Endothelial cell (in vitro differentiated cells): ENCODE measurements at places on chromosomes 4 and X. TPM values are rescaled to one million over a fixed set of nuclear protein-coding genes. Genes with fewer than 3 reads are reported as not detected.
A peak's percentile ranks its signal among the peaks of the same experiment; 100 is the strongest.

GRCh38 chr4:24753519-24753918 is 41.9 kb upstream of the SOD3 start:
- no peak for DNase-seq
- H3K4me1 ChIP-seq: peaks cover 3% of the 10 kb centered on the region
- H3K27ac ChIP-seq: no peak overlapping the region
- no peaks in the 10 kb centered on the region for H3K36me3 ChIP-seq
- no peak overlapping the region for H3K4me3 ChIP-seq

DNA sequence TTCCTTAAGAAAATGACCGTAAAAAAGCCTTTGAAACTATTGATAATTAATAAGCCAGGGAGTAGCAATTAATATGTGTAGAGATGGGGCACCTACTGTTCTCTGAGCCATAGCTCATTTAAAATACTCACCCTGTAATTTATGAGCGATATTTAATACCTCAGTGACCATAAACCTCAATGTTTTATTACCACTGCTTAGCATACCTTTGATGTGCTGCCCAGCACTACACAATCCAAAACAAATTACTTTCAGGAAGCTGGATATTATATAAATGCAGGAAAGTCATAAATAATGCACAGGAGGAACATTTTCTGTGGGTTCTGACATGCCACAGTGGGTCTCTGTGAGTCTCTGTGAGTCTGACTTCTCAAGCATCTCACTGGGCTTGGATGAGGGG is 166.1 kb upstream of the RPL34 start:
- H3K27me3 ChIP-seq: peaks cover 4% of the 10 kb centered on the region
- H3K4me3 ChIP-seq: no peak overlapping the region
- H3K27ac ChIP-seq: no peak overlapping the region
- no peaks in the 10 kb centered on the region for H3K36me3 ChIP-seq
- DNase-seq: no peak
- no peaks in the 10 kb centered on the region for H3K4me1 ChIP-seq

- no peak overlapping the region for H3K4me3 ChIP-seq
- H3K36me3 ChIP-seq: peaks cover 18% of the 10 kb centered on the region
- H3K27me3 ChIP-seq: no peaks in the 10 kb centered on the region
- peaks cover 8% of the 10 kb centered on the region for H3K4me1 ChIP-seq
Measured at GRCh38 chr4:158873795-158874401, 105.1 kb downstream of the FNIP2 start.

DNA sequence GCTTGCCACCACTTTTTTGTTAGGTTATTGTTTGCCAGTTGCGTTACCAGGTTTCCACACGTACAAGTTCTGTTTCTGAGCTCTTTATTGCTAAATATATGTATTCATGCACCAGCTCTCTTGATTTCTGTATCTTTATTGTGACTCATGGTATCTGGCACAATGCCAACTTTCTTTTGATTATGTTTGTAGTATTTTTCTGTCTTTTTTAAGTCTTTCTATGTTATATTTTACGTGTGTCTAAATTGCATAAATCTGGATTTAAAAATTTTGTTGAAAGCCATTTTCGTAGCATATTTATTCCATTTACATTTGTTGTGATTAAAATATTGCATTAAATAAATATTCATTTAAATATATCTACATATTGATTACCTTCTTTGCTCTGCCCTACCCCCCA is 73.8 kb downstream of the KDM6A start:
- H3K36me3 ChIP-seq: no peaks in the 10 kb centered on the region
- H3K4me1 ChIP-seq: peaks cover 14% of the 10 kb centered on the region
- no peak for DNase-seq

DNA sequence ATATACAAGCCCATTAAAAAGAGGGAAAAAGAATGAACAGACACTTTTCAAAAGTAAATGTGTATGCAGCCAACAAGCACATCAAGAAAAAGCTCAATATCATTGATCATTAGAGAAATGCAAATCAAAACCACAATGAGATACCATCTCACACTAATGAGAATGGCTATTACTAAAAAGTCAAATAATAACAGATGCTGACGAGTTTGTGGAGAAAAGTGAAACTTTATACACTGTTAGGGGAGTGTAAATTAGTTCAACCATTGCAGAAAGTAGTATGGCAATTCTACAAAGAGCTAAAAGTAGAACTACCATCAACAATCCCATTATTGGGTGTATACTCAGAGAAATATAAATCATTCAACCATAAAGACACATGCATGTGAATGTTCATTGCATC is 203.0 kb downstream of the ARAP2 start:
- no peaks in the 10 kb centered on the region for H3K4me1 ChIP-seq
- no peak for DNase-seq
- H3K27ac ChIP-seq: no peak overlapping the region
- no peaks in the 10 kb centered on the region for H3K27me3 ChIP-seq
- no peaks in the 10 kb centered on the region for H3K36me3 ChIP-seq

DNA sequence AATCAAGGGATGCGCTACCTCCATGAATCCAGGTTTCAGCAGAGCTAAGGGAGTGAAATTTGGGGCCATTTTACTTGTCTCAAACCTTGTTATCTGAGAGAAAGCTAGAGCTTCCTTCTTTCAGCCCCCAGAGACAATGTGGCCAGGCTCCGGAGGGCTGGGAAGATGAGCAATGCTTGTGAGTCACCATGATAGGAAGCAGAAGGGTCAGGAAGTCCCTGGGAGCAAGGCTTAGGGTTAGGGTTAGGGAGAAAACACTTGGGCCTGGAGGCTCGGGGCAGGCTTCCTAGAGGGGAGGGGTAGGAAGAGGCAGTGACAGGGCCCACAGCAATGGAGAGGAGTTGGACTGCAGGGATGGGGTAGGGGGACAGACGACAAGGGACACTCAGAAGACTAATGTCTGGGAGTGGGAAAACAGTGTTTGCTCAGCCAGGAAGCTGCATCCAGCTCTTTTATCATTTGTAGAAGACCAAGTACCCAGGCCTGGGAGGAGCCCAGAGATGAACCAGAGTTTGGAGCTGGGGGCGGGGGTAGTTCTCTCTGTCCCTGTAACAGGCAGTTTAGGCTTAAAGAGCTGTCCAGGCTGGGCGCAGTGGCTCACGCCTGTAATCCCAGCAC is 16.4 kb upstream of the PORCN start:
- peaks cover 5% of the 10 kb centered on the region for H3K4me1 ChIP-seq
- no peaks in the 10 kb centered on the region for H3K36me3 ChIP-seq
- DNase-seq: no peak
- no peak overlapping the region for H3K27ac ChIP-seq
- no peak overlapping the region for H3K4me3 ChIP-seq

- no peak overlapping the region for H3K4me3 ChIP-seq
- DNase-seq: no peak
- no peak overlapping the region for H3K27ac ChIP-seq
- H3K27me3 ChIP-seq: no peaks in the 10 kb centered on the region
- H3K4me1 ChIP-seq: no peaks in the 10 kb centered on the region
Measured at GRCh38 chrX:97401154-97401553, 517.4 kb downstream of the RPA4 start.

- DNase-seq: peak; percentile 66
- H3K27ac ChIP-seq: peak overlapping the region; percentile 52
- no peaks in the 10 kb centered on the region for H3K36me3 ChIP-seq
- H3K4me3 ChIP-seq: peak overlapping the region; percentile 100
- peaks cover 25% of the 10 kb centered on the region for H3K4me1 ChIP-seq
Measured at GRCh38 chr4:78058591-78059523, 1.7 kb downstream of the FRAS1 start.

DNA sequence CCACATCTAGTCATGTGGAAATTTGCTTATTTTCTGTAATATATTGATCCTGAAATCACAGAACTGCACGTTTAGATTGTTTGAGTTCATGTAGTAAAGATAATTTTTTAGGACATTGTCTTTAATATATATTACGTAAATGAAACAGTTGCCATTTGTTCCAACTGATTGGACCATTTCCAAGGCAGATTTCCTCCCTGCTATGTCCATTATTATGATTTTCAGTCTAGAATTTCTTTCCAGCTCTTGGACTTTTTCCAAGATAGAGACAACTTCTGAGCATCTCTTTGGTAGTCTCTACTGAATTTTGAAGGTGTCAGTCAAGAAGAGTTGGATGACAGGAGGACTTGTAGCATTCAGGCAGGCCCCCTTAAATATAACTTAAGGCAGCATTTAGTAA is 94.6 kb downstream of the STIM2 start:
- no peak overlapping the region for H3K27ac ChIP-seq
- no peaks in the 10 kb centered on the region for H3K27me3 ChIP-seq
- no peak for DNase-seq
- peaks cover 16% of the 10 kb centered on the region for H3K4me1 ChIP-seq
- no peak overlapping the region for H3K4me3 ChIP-seq
- peaks cover 8% of the 10 kb centered on the region for H3K36me3 ChIP-seq

DNA sequence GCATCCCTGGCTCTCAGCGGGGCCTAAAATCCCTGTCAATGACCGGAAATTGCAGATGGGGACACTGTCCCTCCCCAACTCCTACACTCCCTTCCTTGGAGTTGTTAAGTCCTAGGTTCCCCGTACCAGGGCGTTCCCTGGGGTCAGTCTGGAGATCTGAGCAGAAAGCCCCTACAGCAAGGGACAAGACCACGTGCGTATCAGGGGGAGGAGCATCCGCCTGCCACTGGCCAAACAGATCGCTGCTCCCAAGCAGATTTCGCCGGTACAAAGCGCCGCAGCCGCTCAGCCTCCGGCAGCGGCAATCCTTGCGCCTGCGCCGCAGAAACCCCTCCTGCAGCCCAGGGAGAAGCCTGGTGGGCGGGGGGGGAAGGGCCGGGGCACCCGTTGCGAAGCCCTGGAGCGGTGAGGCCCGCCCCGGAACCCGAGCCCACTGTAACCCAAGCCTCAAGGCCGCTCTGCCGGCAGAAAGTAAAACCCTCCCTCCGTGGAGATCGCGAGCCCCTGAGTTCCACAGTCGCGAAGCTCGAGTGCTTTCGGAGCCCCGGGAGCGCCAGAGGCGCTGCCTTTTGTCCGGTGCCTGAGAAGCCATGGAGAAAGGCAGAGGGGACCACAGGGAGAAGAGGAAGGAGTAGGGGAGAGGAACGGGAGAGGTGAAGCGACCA is 2.7 kb downstream of the CRMP1 start:
- H3K4me3 ChIP-seq: peak overlapping the region; percentile 78
- H3K4me1 ChIP-seq: peaks cover 27% of the 10 kb centered on the region
- DNase-seq: peak; percentile 71
- H3K27me3 ChIP-seq: peaks cover 30% of the 10 kb centered on the region
- peaks cover 12% of the 10 kb centered on the region for H3K36me3 ChIP-seq

GRCh38 chr4:37994569-37994968 is 34.4 kb downstream of the PTTG2 start:
- H3K27ac ChIP-seq: no peak overlapping the region
- DNase-seq: no peak
- peaks cover 6% of the 10 kb centered on the region for H3K4me1 ChIP-seq
- H3K27me3 ChIP-seq: peaks cover 4% of the 10 kb centered on the region
- H3K36me3 ChIP-seq: no peaks in the 10 kb centered on the region

- no peak for DNase-seq
- H3K27me3 ChIP-seq: no peaks in the 10 kb centered on the region
- no peaks in the 10 kb centered on the region for H3K36me3 ChIP-seq
- H3K27ac ChIP-seq: no peak overlapping the region
- no peak overlapping the region for H3K4me3 ChIP-seq
Measured at GRCh38 chrX:68763481-68763880, 65.3 kb upstream of the EFNB1 start.

GRCh38 chrX:26586570-26586969 is 370.6 kb downstream of the MAGEB5 start:
- H3K36me3 ChIP-seq: no peaks in the 10 kb centered on the region
- DNase-seq: no peak
- H3K4me1 ChIP-seq: no peaks in the 10 kb centered on the region
- no peak overlapping the region for H3K4me3 ChIP-seq
- H3K27ac ChIP-seq: no peak overlapping the region

GRCh38 chrX:153816831-153817690 is 13.3 kb downstream of the PDZD4 start:
- H3K27ac ChIP-seq: no peak overlapping the region
- no peaks in the 10 kb centered on the region for H3K36me3 ChIP-seq
- no peak overlapping the region for H3K4me3 ChIP-seq
- peaks cover 2% of the 10 kb centered on the region for H3K27me3 ChIP-seq
- peaks cover 10% of the 10 kb centered on the region for H3K4me1 ChIP-seq

DNA sequence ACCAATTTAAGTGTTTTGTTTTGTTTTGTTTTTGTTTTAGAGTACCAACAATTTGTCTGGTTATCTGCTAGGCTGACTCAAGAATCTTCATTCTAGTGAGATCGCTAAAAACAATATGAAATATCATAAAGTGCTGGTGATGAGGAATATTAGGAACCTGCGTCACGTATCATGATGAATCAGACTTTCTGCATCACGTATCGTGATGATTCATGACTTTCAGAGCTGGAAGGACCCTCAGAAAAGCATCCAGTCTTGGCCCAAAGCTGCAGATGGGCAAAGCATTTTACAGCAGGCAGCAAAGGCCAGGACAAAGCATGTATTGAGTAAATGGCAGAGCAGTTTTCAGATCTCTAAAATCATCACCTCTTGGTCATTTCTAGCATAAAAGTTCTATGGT is 278.0 kb upstream of the BOD1L1 start:
- H3K27ac ChIP-seq: no peak overlapping the region
- H3K4me3 ChIP-seq: no peak overlapping the region
- no peaks in the 10 kb centered on the region for H3K4me1 ChIP-seq

- no peak overlapping the region for H3K27ac ChIP-seq
- no peaks in the 10 kb centered on the region for H3K36me3 ChIP-seq
- peaks cover 2% of the 10 kb centered on the region for H3K27me3 ChIP-seq
- no peak for DNase-seq
- peaks cover 5% of the 10 kb centered on the region for H3K4me1 ChIP-seq
Measured at GRCh38 chrX:13101441-13102139, 57.2 kb upstream of the FAM9C start.

GRCh38 chr4:121376556-121376955 is 4.3 kb downstream of the QRFPR start:
- no peak for DNase-seq
- H3K36me3 ChIP-seq: no peaks in the 10 kb centered on the region
- no peak overlapping the region for H3K27ac ChIP-seq
- H3K4me1 ChIP-seq: peaks cover 22% of the 10 kb centered on the region

- no peak overlapping the region for H3K27ac ChIP-seq
- H3K4me3 ChIP-seq: no peak overlapping the region
- H3K36me3 ChIP-seq: no peaks in the 10 kb centered on the region
- peaks cover 36% of the 10 kb centered on the region for H3K4me1 ChIP-seq
- DNase-seq: no peak
Measured at GRCh38 chr4:101264993-101265815, 82.1 kb downstream of the PPP3CA start.

Gene VCX
- not detected for total RNA-seq

Gene CT45A5
- total RNA-seq: not detected

Gene GPR143
- 16.8 TPM for total RNA-seq

Gene CFAP47
- 0.44 TPM for total RNA-seq

Gene HELT
- not detected for total RNA-seq

Gene GSPT2
- 16.4 TPM for total RNA-seq

Gene ATP8A1
- total RNA-seq: 44.0 TPM

Gene TRIM60
- total RNA-seq: not detected

Gene GAGE1
- not detected for total RNA-seq

Gene NHSL2
- total RNA-seq: 57.6 TPM

Gene CT45A3
- total RNA-seq: not detected

Gene TASL
- total RNA-seq: not detected

Gene RS1
- not detected for total RNA-seq
